Glutamatergic neuron (in vitro differentiated cells): ENCODE measurements at places on chromosomes 4 and X.

- peak overlapping the region; percentile 55 for H3K4me3 ChIP-seq
- H3K27me3 ChIP-seq, result peaks cover 10% of the 10 kb centered on the region
- H3K36me3 ChIP-seq, result no peaks in the 10 kb centered on the region
- peaks cover 4% of the 10 kb centered on the region for H3K4me1 ChIP-seq
- no peak overlapping the region for H3K27ac ChIP-seq
Measured at GRCh38 chr4:183098019-183098722, 886 bp upstream of the WWC2 start.

DNA sequence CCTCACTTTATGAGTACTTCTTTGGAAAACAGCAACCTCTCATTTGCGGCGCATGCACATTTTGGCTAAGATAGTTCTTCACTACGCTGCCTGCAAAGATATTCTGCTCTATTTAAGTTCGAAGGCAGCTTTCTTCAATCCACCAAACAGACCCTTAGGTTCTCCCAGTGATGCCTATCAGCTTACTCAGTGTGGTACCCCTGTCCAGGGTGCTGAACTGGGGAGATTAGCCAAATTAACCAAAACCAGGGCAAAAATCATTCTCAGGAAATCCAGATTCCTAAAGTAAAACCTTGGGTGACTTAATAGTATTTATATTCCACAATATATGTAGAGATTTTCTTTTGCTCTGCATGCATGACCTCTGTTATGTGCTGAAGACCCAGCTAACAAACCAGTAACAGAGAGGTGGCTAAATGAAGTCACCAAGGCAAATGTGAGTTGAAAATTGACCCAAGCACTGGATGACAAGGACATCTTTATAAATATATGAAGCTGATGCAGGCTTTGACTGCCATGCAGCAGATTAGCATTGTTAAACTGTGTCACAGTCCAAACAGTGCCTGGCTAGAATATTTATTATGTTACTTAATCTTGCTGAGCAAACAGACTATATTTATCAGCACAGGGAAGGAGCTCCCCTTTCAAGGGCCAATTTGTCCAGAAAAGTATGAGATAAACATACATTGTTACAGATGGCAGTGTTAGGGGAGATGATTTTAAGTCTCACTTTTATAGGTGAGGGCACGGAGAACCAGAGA lies 418.2 kb downstream of the STIM2 start:
- H3K27me3 ChIP-seq, result no peaks in the 10 kb centered on the region
- H3K27ac ChIP-seq, result no peak overlapping the region
- no peaks in the 10 kb centered on the region for H3K4me1 ChIP-seq
- no peaks in the 10 kb centered on the region for H3K36me3 ChIP-seq
- no peak for DNase-seq

DNA sequence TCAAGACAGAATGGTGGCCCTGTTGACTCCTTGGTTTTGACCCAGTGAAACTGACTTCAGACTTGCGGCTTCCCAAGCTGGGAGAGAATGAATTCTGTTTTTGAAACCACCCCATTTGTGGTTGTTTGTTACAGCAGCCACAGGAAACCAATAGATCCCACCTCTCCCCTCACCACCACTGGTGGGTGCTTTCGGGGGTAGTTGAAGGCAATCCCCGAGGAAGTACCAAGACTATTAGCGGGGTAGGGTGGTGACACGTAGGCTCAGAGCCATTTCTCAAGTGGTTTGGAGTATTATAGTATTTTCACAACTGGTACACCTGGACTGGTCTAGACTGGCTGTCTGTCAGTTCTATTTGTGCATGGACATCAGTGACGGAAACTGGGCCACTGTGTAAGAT lies 189.1 kb upstream of the RBPJ start:
- H3K27ac ChIP-seq, result no peak overlapping the region
- H3K4me1 ChIP-seq, result no peaks in the 10 kb centered on the region
- DNase-seq, result no peak

DNA sequence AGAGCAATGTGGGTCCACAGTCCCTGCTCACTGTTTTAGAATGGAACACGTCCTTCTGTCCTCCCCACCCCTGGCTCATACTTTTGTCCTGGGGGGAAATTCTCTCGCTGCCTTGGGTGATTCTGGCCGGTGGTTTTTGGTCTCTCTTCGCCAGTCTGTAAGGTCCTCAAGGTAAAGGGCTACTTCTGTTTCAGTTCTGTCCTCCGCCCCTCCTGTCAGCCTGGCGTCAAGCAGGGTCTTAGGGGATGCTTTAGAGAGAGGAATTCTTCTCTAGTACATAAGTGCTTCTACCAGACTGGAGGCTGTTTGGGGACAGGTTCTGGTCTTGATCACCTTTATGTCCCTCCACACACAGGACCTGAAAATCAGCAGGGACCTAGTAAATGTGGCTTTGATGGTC lies 617 bp upstream of the MRFAP1L1 start:
- H3K27ac ChIP-seq, result peak overlapping the region; percentile 89
- no peak for DNase-seq
- no peaks in the 10 kb centered on the region for H3K36me3 ChIP-seq

- H3K27me3 ChIP-seq, result no peaks in the 10 kb centered on the region
- peak; percentile 88 for DNase-seq
- H3K4me3 ChIP-seq, result peak within 1 kb of the TSS; percentile 91
- no peaks in the 10 kb centered on the region for H3K36me3 ChIP-seq
Measured at GRCh38 chrX:41084893-41085511, at the start of gene USP9X. TSS of gene USP9X (plus strand) at chrX:41085445. CDS start at chrX:41123629, 38,184 bp downstream.

- no peaks in the 10 kb centered on the region for H3K4me1 ChIP-seq
- no peak overlapping the region for H3K4me3 ChIP-seq
- no peaks in the 10 kb centered on the region for H3K27me3 ChIP-seq
- H3K27ac ChIP-seq, result no peak overlapping the region
Measured at GRCh38 chr4:143085659-143086058, 99.1 kb upstream of the USP38 start.

GRCh38 chr4:1219566-1219950 lies 29.4 kb downstream of the CTBP1 start:
- H3K4me1 ChIP-seq, result peaks cover 13% of the 10 kb centered on the region
- peaks cover 11% of the 10 kb centered on the region for H3K27me3 ChIP-seq
- H3K27ac ChIP-seq, result peak overlapping the region; percentile 43
- H3K36me3 ChIP-seq, result peaks cover 25% of the 10 kb centered on the region
- H3K4me3 ChIP-seq, result no peak overlapping the region

- H3K4me3 ChIP-seq, result no peak overlapping the region
- DNase-seq, result no peak
- no peaks in the 10 kb centered on the region for H3K4me1 ChIP-seq
- H3K36me3 ChIP-seq, result no peaks in the 10 kb centered on the region
- H3K27ac ChIP-seq, result no peak overlapping the region
Measured at GRCh38 chr4:44984083-44984482, 257.7 kb upstream of the GNPDA2 start.

GRCh38 chr4:141567326-141567915 lies 69.0 kb upstream of the IL15 start:
- no peaks in the 10 kb centered on the region for H3K36me3 ChIP-seq
- H3K27me3 ChIP-seq, result no peaks in the 10 kb centered on the region
- DNase-seq, result no peak
- no peak overlapping the region for H3K27ac ChIP-seq
- H3K4me3 ChIP-seq, result no peak overlapping the region

DNA sequence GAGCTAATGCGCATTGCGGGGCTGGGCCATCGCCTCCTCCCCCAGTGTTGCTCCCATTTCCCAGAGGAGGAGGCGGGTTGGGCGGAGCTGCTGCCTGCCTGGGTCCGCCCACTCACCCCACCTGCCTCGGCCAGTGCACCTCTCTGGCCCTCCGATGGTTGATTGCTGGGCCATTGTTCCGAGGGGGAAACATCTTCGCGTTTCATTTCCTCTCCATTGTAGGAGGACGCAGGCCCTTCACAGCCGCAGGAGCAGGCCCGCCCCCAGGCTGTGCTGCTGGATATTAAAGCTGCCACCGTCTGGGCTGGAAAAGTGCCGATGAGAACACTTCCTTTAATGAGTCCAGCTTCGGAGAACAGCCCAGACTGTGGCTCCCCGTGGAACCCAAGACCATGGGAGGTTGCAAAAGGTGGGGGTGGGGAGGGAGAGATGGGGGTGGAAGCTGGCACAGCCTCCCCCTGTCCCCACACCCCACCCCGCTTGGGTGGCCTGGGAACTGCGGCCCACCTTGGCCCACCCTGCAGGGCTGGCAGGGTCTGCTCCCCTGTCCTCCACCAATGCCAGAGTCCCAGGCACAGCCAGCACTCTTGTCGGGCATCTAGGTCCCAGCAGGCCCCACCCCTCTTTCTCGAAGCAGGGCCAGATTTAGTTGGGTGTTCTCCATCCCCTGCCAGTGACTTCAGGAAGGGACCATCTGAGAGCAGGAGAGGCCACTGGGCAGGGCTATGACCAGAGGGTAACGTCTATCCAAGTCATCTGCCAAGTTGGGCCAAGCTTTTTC lies 96.6 kb downstream of the ADRA2C start:
- no peaks in the 10 kb centered on the region for H3K36me3 ChIP-seq
- H3K4me3 ChIP-seq, result no peak overlapping the region
- peaks cover 1% of the 10 kb centered on the region for H3K4me1 ChIP-seq
- peak; percentile 34 for DNase-seq

- H3K4me3 ChIP-seq, result no peak overlapping the region
- DNase-seq, result no peak
- no peaks in the 10 kb centered on the region for H3K36me3 ChIP-seq
Measured at GRCh38 chr4:145553375-145553774, 65.8 kb upstream of the MMAA start.

DNA sequence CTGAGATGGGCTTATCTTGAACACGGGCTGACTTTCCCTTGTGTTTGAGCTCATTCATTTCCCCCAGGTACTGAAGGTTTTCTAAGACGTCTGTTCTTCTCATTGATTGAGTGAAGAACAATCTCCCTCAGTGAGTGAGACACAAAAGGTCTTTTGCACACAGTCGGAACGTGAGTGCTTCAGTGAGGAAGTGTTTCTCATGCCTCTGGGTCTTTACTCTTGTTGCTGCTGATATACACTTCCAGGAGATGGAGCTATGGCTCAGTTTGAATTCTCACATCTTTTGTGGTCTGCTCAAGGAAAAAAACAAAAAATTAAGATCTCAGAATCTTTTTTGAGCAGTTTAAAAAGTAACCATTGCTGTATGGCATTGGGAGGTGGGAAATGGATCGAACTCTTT lies 981.9 kb upstream of the TENM3 start:
- H3K36me3 ChIP-seq, result no peaks in the 10 kb centered on the region
- peaks cover 24% of the 10 kb centered on the region for H3K4me1 ChIP-seq
- no peaks in the 10 kb centered on the region for H3K27me3 ChIP-seq
- H3K4me3 ChIP-seq, result no peak overlapping the region
- no peak for DNase-seq
- no peak overlapping the region for H3K27ac ChIP-seq

DNA sequence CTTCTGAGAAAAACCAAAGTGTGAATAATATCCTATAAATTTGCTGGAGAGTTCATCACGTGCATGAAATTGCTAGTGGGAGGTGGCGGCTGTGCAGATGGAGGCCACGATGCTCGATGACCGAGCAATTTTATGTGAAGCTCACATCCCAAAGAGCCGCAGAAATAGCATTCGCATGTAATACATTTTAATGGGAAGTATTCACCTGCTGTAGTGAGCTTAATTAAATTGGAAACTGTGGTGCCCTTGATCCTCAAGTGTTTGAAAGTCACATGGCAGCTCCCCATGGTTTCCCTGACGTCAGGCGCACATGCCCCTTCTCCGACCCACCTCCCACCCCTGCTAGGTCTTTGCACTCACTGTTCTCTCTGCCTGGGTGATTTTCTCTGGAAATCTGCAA lies 136.8 kb downstream of the STK32B start:
- peaks cover 3% of the 10 kb centered on the region for H3K4me1 ChIP-seq
- no peak overlapping the region for H3K27ac ChIP-seq
- no peaks in the 10 kb centered on the region for H3K36me3 ChIP-seq
- no peak overlapping the region for H3K4me3 ChIP-seq

- no peaks in the 10 kb centered on the region for H3K36me3 ChIP-seq
- no peaks in the 10 kb centered on the region for H3K4me1 ChIP-seq
- no peak overlapping the region for H3K4me3 ChIP-seq
- H3K27me3 ChIP-seq, result no peaks in the 10 kb centered on the region
- no peak overlapping the region for H3K27ac ChIP-seq
Measured at GRCh38 chrX:19630776-19631707, 115.7 kb upstream of the MAP3K15 start.

GRCh38 chrX:53319614-53320542 lies 38.5 kb upstream of the IQSEC2 start:
- peak overlapping the region; percentile 86 for H3K4me3 ChIP-seq

- no peak for DNase-seq
- H3K4me3 ChIP-seq, result no peak overlapping the region
- H3K27ac ChIP-seq, result no peak overlapping the region
- H3K36me3 ChIP-seq, result no peaks in the 10 kb centered on the region
Measured at GRCh38 chr4:180156684-180157083, 2086.5 kb upstream of the TENM3 start.

DNA sequence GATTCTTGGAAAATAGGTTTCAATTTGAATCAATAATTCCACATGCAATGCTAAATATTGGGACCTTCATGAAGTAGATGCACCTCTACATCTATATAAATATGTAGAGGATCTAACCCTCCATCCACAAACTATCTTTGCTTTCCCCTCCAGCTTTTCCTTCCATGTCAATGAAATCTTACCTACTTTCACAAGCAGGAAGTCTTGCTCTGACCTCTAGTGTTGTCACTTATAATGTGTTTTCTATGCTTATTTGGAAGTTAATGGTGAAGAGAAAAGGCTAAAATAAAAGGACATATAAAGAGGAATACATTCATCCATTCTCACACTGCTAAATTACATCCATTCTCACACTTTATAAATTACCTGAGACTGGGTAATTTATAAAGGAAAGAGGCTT lies 472.7 kb upstream of the DIAPH2 start:
- H3K4me3 ChIP-seq, result no peak overlapping the region
- H3K36me3 ChIP-seq, result no peaks in the 10 kb centered on the region
- no peaks in the 10 kb centered on the region for H3K4me1 ChIP-seq
- no peak overlapping the region for H3K27ac ChIP-seq

DNA sequence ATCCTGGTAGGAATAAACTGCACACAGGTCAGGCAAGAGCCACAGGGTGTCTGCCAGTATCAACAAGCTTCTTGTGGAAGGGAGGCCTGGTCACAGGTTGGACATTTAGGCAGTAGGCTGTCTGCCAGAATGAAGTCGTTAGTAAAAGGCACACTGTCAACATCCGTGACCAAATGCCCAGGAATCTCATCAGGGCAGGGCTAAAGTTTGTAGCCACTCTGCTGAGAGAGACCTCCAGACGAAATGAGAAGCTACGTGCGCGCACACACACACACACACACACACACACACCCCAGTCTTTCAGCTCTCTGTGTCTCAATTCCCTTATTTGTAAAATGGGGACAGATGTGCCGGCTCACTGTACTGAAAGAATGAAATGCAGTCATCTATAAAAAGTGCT lies 408.7 kb upstream of the ZFP42 start:
- no peaks in the 10 kb centered on the region for H3K36me3 ChIP-seq
- H3K27ac ChIP-seq, result no peak overlapping the region
- DNase-seq, result no peak
- peaks cover 1% of the 10 kb centered on the region for H3K27me3 ChIP-seq
- H3K4me1 ChIP-seq, result no peaks in the 10 kb centered on the region
- H3K4me3 ChIP-seq, result no peak overlapping the region

DNA sequence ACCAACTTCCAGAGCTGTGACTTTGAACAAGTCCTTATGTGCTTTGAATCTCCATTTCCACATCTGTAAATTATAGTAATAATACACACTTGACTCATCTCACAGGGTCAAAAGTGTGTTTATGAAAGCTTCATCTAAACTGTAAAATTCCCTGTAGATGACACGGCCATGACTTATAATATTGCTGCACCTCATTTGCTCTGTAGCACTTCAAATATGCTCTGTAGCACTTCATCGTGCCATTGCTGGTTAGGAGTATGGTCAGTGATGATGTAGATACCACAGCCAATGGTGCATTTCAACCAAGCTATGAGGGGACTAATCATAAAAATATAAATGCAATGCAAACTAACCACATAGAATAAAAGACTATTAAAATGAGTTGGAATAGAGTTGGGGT lies 318.6 kb downstream of the ANK2 start:
- H3K27ac ChIP-seq, result no peak overlapping the region
- no peaks in the 10 kb centered on the region for H3K4me1 ChIP-seq
- peaks cover 2% of the 10 kb centered on the region for H3K27me3 ChIP-seq
- DNase-seq, result no peak
- no peak overlapping the region for H3K4me3 ChIP-seq
